ENCODE measurements at places on chromosomes 4 and X. TPM values are rescaled to one million over a fixed set of nuclear protein-coding genes. Genes with fewer than 3 reads are reported as not detected.

Gene NEUROG2
- total RNA-seq = 1.6 TPM

Gene UGT2A1
- total RNA-seq = not detected

Gene NDNF
- 11.8 TPM for total RNA-seq

Gene GAGE12F
- not detected for total RNA-seq

Gene LDB2
- total RNA-seq = 99.4 TPM

Gene MTHFD2L
- total RNA-seq = 72.2 TPM

Gene CENPVL2
- total RNA-seq = 6.7 TPM

Gene UNC5C
- total RNA-seq = 18.9 TPM

Gene DAPP1
- total RNA-seq = 1.6 TPM

Gene ETNPPL
- total RNA-seq = 7.2 TPM

Gene AKAP4
- not detected for total RNA-seq

Gene HAUS3
- total RNA-seq = 33.7 TPM

Gene MAGEA2
- total RNA-seq = not detected

Gene SETD7
- total RNA-seq = 20.3 TPM

Gene COL4A6
- total RNA-seq = 3.2 TPM

Gene UCP1
- total RNA-seq = 0.23 TPM

Gene VCX3B
- not detected for total RNA-seq

Gene SOWAHB
- total RNA-seq = 0.92 TPM

Gene MAGEA2B
- total RNA-seq = not detected

Gene LDOC1
- 13.1 TPM for total RNA-seq

Gene ENPEP
- total RNA-seq = 3.0 TPM

Gene MGST2
- 11.1 TPM for total RNA-seq

Gene PABPC1L2A
- total RNA-seq = 3.0 TPM

Gene NSDHL
- total RNA-seq = 36.2 TPM

Gene STEEP1
- total RNA-seq = 35.3 TPM

Gene TCEAL2
- total RNA-seq = 41.8 TPM

Gene COX18
- total RNA-seq = 29.1 TPM

Gene CACNA1F
- total RNA-seq = not detected

Gene REPS2
- total RNA-seq = 26.3 TPM

Gene TAF7L
- total RNA-seq = 0.46 TPM
